Thymus (tissue), 14 donors: ENCODE measurements at places on chromosomes 1 and 21.
A peak's percentile ranks its signal among the peaks of the same experiment; 100 is the strongest.

- DNase-seq: no peak
Measured at GRCh38 chr1:41738475-41738874, 180.2 kb downstream of the HIVEP3 start.

GRCh38 chr21:44949161-44949778 lies 9.4 kb downstream of the SLX9 start:
- no peak for DNase-seq

GRCh38 chr1:31689854-31690253 lies 14.0 kb downstream of the COL16A1 start:
- DNase-seq: no peak

DNA sequence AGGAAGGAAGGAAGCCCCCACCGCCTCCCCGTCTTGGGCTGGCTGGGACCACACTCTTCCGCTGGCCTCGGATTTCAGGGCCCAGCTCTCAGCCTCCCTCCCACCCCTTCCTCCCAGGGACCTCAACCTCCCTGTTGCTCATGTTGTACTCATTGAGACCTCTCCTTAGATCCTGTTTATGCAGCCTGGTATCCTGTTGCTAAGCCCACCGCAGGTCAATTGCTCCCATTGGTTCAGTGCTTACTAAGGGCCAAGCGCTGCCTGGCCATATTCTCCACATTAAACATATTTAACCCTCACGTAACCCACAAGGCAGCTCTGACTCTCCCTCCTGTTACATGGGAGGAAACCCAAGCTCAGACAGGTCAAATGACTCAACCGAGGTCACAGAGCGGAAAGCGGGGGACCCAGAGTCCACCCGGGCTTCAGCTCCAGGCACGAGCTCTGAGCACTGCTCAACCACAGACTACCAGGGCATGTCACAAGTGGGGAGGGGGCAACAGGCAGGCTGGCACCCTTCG lies 23.2 kb upstream of the H6PD start:
- no peak for DNase-seq

GRCh38 chr1:204408074-204408507 lies 3.5 kb downstream of the PPP1R15B start:
- no peak for DNase-seq

- DNase-seq: no peak
Measured at GRCh38 chr1:94245747-94246438, 8.5 kb upstream of the ARHGAP29 start.

- DNase-seq: no peak
Measured at GRCh38 chr1:217524787-217525520, 105.9 kb downstream of the GPATCH2 start.

DNA sequence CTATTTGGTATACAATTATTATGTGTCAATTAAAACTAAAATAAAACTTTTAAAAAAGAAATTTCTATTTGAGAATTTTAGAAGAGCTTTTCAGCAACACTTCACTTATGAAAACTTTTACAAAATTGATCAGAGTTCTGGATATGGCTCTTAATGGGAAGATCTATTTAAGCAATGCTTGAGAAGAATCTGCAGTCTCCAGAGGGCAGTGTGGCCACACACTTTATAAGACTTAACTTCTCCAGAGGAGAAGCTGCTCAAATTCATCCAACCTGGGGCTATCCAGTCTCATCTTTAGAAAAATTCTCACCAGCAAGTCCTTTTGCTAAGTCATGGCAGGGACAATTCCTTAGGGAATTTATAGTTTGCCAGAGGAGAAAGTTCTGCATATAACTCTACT lies 25.2 kb upstream of the AGO1 start:
- DNase-seq: no peak

GRCh38 chr1:186845576-186846210 lies 16.9 kb downstream of the PLA2G4A start:
- DNase-seq: no peak

DNA sequence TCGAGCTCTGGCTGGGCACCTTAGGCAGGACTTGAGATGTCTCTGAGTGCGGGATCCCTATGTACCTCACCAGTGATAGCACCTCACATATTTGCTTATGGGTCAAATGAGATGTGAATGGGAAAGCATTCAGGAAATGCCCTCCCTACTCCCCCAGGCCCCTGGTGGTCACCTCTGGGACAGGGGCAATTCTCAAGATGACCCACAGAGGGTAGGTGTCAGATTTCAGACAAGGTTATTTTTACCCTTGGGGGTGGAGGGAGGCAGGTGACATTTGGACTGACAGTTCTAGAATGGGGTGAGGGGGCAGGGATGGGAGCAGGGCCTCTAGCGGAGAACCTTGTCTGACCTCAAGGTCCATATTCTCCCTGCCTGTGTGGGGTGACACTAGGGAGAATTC lies 27.1 kb downstream of the ACOT11 start:
- no peak for DNase-seq

DNA sequence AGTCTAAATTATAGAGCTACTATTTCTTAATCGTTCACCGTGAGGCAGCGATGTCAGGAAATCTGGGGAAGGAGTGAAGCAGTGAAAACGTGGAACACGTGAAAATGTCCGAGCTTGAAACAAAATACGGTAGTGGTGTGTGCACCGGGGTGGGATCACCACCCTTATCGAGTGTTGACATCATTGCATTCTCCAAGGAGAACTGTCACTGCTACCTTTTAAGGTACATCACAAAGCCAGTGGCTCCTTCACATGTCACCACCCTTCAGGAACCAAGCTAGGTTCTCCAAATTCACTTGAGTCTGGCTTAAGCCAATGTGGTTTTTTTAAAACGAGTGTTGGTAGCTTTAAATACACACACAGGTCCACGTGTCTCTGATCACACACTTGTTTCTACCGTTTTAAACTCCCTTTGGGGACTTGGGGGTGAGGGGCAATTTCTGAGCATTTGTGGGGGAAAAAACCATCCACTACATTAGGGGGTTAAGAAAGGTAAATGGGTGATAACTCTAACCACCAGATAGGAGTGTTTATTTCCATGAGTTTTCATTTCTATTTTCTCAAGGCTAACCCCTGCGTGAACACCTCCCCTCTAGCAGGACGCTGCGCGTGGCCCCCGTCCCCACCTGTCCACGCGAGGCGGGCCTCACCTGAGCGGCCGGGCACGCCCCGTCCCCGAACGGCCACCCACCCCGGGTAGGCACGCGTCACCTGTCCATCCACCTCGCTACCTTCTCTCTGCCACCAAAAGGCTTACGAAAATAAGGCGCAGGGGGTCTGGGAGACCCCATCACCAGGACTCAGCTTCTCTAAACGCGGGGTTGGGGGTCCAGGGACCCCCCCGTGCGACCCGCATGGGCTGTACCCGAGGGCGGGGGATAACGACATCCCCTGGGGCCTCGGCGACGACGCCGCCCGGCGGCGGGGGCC lies 978 bp downstream of the PRDM15 start:
- DNase-seq: peak; percentile 67

GRCh38 chr21:45554477-45555175 lies 12.4 kb upstream of the SLC19A1 start:
- DNase-seq: peak; percentile 84

- DNase-seq: no peak
Measured at GRCh38 chr1:167489571-167490340, 28.6 kb downstream of the CD247 start.

- DNase-seq: no peak
Measured at GRCh38 chr1:28126783-28127490, 38.5 kb upstream of the EYA3 start.

DNA sequence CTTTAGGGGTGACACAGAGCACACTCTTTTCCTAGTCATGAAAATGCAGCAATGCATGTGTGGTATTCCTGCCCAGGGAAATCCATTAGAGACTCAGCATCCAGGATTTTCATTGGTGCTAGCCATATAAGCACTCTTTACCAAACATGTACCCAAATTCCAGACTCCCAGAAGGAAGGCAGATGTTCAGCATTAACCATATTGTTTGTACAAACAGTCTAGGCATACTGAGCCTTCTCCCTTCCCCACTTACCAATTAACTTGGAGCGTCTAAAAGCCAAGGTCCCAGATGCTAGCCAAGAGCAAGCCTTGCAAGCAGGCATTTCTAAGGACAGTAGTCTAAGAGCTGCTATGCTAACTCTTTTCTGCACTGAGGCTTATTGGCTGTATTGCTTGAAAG lies 27.9 kb downstream of the ZBED6 start:
- DNase-seq: no peak

DNA sequence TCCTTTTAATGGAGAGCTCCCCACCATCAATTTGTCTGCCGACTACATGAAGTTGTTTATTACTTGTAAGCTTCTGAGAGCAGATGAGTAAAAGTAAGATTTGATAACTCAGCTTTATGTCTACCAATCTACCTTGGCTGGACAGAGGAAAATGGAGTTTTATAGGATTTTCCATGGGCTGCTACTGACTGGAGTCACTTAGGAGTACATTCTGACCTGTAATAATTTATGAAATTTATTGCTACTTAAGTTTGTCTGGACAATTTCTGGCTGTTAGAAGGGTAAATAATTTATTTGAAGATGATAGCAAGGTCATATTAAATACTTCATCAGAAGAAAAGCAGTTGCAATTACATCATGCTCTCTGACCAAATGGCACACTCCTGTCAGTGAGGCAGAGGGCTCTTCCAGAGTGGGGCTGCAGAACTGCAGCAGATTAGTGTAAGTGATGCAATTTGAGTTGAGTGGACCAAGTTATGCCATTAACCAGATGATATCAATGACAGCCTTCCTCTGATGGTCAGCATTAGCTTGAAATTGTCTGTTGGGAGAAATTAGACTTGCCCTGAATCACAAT lies 736.7 kb upstream of the PTBP2 start:
- DNase-seq: no peak

GRCh38 chr1:214402613-214403083 lies 121.7 kb downstream of the SMYD2 start:
- DNase-seq: no peak

GRCh38 chr1:71147637-71148360 lies 67.0 kb upstream of the ZRANB2 start:
- DNase-seq: no peak

DNA sequence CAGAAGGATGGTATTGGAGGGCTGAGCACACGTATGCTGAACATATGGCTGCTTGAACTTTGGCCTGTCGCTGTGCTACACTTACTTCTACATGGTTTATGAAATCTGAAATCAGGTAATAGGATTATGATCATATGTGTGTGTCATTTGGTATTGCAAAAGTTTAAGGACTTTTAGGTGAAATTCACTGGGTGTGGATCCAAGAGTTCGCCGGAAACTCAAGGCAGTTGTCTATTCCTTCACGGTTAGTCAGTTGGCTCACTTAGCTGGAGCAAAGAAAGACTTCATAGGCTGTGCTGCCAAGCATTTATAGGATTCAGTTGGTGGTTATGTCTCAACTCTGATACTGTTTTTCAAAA lies 927 bp downstream of the UAP1 start:
- DNase-seq: peak; percentile 20

DNA sequence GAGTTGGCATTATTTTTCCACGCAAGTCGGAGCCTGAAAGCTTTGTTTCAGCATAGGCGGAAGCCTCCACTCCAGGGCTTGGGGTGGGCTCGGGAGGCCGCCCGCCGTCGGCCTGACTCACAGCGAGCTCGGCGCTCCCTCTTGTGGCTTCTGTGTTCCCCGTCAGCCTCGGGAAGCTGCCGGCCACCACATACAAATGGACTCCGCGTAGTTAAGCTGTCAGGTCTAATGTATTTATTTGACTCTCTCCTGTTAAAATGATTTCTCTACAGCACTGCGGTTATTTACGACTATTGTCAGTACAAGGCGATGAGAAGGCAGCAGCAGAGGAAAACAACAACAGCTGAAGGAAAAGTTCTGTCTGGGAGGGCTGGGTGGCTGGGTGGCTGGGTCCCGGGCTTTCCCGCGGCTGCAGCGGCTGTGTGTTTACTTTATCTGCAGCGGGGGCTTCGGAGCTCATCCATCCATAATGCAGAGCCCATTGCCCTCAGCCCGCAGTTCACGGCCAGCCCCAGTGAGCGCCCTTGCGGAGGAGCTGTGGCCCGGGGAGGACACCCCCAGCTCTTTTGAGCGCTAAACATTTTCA lies 375.7 kb upstream of the CAMK1G start:
- peak; percentile 16 for DNase-seq

GRCh38 chr1:203289281-203289981 lies 15.9 kb upstream of the BTG2 start:
- DNase-seq: no peak

DNA sequence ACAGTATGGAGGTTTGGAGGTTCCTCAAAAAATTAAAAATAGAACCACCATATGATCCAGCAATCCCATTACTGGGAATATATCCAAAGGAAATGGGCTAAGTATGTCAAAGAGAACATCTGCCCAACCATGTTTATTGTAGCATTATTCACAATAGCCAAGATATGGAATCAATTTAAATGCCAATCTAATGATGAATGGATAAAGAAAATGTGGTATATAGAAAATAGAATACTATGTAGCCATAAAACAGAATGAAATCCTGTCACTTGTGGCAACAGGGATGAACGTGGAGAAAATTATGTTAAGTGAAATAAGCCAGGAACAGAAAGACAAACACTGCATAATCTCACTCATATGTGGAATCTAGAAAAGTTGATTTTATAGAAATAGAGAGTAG lies 201.7 kb upstream of the AJAP1 start:
- no peak for DNase-seq

DNA sequence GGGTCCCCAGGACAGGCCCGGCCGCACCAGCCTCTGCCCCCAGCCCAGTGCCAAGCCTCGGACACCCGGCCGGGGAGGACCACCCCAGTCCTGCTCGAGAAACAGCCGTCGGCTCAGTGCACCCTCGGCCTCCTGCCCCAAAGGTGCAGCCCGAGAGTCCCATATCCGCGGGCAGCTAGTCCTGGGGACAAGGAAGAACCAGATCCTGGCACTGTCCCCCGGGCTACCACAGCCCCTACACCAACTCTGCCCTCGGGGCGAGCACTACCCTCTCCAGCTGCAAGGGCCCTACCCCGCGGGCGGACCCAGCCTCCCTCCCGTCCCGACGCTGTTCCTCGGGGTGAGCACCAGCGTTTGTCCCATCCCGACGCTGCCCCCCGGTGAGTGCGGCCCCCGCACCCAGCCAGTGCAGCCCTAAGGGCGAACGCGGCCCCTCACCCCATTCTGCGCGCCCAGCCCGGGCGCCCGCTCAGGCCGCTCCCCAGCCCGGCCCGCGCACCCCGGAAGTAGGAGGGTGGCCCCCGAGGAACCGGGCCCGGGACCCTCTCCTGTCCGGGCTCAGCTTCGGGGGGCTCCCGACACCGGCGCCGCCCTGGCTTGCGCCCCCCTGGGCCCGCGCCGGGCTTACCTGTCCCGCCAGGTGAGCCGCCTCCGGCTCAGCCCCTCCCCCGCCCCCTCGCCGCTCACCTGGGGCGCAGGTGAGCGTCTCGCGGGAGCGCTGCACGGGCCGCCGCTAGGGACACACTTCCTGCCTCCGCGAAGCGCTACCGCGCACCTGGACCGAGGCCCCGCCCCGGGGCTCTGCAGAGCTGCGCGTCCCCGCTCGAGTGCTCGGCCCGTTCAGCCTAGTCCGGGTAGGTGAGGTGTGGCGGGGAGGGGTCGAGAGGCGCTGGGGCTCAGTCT lies at the start of gene KDF1:
Gene KDF1 (minus strand): TSS at position 747 of the 903 bp plus-strand sequence. CDS start 8,088 bp downstream, outside the sequence.
- DNase-seq: peak; percentile 9
